Retinal pigment epithelial cell (primary cell): ENCODE measurements at places on chromosomes 5 and 9.

DNA sequence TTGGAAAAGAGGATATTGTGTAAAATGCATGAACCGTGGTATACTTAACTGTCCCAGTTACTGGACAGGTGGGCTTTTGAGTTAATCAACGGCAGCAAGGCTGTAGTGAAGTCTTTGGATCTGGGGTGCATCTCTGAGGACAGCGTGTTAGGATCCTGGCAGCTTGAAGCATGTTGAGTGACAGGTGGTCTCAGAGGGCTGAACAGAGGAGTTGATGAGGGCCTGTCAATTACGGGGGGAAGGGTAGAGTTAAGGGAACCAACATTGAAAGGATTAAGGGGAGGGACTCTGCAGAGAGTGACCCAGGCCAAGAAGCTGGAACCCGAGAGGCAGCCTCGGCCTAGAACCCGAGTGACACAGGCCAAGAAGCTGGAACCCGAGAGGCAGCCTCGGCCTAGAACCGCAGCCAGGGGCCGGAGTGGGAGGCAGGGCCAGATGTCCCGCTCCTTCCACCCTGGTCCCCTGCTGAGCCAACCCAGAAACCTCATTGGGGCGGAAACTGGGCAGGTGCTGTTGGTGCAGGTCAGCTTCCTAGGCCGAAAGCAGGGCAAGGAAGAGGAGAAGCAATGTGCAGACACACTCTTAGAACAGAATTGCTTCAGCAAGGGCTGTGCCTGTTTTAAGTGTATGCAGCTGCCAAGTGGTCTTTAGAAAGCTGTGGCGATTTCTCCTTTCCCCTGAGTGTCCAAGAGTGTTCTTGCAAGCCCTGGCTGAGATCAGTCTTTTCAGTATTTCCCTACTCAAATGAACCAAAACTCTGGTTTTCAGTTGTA is 62.0 kb downstream of the ANKRD33B start:
- DNase-seq = no peak

- no peak for DNase-seq
These were observed 45.4 kb downstream of the ZNF618 start for GRCh38 chr9:113921396-113921925.

GRCh38 chr9:90306158-90306557 is 336.5 kb downstream of the DIRAS2 start:
- DNase-seq = no peak

GRCh38 chr9:72592502-72593403 is 71.3 kb downstream of the TMC1 start:
- DNase-seq = peak; percentile 34
